Activated naive CD4-positive, alpha-beta T cell treated with anti-CD3 and anti-CD28 coated beads for 36 hours (primary cell): ENCODE measurements at places on chromosomes 7 and 10. TPM values are rescaled to one million over a fixed set of nuclear protein-coding genes. Genes with fewer than 3 reads are reported as not detected.

Gene NT5C3A
- total RNA-seq: 39.5 TPM

Gene ZDHHC4
- total RNA-seq: 48.1 TPM

Gene LRRC18
- not detected for total RNA-seq

Gene OGDHL
- 0.12 TPM for total RNA-seq

DNA sequence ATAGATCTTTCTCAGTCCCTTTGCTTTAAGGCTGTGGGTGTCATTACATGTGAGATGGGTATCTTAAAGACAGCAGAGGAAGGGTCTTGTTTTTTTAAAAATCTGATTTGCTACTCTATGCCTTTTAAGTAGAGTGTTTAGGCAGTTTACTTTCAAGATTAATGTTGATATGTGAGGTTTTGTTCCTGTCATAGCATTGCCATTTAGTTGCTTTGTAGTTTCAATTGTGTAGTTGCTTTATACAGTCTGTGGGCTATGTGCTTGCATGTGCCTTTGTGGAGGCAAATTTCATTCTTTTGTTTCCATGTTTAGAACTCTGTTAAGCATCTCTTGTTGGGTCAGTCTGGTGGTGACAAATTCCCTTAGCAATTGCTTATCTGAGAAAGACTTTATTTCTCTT, 54.6 kb downstream of the ZNF783 start:
- DNase-seq: no peak

DNA sequence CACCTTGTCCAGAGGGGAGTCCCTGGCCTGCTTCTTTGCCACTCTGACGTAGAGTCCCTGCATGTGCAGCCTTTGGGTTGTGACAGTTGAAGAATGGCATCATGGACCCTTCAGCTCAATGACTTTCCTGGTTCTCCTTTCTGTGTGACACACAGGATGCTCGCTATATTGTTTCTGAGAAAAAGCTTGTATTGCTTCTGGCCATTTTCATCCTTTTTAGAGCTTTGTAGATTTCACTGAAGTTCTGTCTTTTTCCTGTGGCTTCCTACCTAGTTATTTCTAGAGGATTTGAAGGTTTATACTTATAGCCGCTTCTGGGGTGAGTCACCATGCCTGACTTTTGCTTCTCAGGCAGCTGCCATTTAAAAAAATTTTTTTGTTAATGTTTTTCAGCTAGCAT, 27.0 kb downstream of the SND1 start:
- no peak for DNase-seq

DNA sequence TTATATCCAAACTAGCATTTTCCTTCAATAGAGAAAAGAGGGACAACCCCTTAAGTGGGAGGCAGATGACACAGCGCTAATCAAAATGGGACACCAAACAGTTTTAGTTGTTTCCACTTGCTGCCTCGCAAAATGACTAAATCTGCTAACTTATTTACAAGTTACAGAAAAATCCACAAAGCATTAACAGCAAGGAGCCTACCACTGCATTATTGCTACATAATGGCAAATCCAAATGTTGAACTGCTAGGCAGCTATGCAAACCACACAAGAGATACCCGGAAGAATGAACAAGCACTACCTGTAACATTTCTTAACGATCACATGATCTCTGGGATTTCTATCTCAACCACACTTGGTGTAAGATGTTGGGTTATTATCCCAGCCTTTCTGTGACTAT, 96.7 kb downstream of the SFMBT2 start:
- DNase-seq: peak; percentile 60

- DNase-seq: no peak
Observed at GRCh38 chr7:78153285-78153684, 354.7 kb downstream of the PHTF2 start.

- no peak for DNase-seq
Observed at GRCh38 chr10:42928064-42928463, 145.5 kb downstream of the BMS1 start.
